Right atrium auricular region (tissue), 2 donors: ENCODE measurements at places on chromosomes 13 and 19.

GRCh38 chr19:18261474-18261873 is 12.8 kb downstream of the IQCN start:
- DNase-seq: no peak

- no peak for DNase-seq
Measured at GRCh38 chr19:49775742-49776370, 9.1 kb downstream of the AP2A1 start.

- DNase-seq: no peak
Measured at GRCh38 chr13:22562116-22562515, 618.7 kb upstream of the SGCG start.

DNA sequence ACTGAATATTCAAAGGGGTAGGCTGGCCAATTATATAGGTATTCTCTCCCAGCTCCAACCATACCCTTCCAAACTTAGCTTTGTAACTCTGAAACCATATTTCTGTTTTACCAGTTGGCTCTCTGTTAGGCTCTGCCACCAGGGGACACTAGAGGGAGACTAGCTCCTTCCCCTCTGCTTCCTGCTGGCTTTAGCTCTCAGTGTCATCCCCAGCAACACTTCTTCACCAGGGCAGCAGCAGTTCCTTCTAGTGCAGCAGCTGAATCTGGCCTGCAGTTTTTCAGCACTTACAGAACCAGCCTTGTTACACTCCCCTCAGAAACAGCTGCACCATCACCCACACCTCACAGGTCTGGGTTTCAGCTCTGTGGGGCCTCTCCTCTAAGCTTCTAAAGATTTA is 51.0 kb upstream of the DOCK9 start:
- no peak for DNase-seq

DNA sequence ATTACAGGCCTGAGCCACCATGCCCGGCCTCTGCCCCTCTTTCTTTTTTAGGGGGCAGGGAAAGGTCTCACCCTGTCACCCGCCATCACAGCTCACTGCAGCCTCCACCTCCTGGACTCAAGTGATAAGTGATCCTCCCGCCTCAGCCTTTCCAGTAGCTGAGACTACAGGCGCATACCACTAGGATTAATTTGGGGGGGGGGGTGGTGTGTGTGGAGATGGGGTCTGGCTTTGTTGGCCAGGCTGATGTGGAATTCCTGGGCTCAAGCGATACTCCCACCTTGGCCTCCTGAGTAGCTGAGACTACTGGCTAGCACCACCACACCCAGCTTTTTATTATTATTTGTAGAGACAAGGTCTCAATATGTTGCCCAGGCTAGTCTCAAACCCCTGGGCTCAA is 4.2 kb downstream of the APOE start:
- no peak for DNase-seq

GRCh38 chr19:36152019-36152351 is 262 bp downstream of the COX7A1 start:
- DNase-seq: no peak

- no peak for DNase-seq
Measured at GRCh38 chr13:50132904-50133357, 117.7 kb downstream of the KCNRG start.

DNA sequence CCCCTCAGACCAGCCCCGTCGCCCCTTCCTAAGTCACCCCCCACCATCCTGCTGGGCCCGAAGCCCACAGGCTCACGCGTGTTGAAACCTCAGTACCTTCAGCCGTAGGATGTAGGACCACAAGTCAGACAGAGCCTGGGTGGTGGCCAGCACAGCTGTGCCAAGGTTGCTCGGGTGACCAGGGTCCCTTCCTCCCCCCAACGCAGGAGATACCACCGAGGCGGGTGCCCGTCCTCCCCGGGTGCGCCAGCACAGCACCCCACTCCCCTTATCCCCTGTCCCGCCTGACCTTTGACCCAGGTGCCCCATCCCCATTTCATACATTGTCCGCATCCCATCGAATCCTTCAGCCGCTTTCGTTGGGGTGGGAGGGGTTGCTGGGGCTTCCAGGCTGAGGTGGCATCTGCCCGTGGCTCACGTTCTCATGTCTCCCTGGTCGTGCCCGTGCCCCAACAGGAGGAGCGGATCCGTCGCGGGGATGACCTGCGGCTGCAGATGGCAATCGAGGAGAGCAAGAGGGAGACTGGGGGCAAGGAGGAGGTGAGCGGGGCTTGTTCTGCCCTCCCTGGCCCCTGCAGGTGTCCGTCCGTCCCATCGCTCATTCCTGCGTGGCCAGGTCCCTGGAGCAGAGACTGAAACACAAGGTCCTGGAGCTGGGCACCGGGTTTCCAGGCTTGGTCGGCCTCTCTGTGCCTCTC is 14.5 kb downstream of the EPN1 start:
- DNase-seq: no peak

- no peak for DNase-seq
Measured at GRCh38 chr19:32692727-32693061, 1.1 kb downstream of the NUDT19 start.

DNA sequence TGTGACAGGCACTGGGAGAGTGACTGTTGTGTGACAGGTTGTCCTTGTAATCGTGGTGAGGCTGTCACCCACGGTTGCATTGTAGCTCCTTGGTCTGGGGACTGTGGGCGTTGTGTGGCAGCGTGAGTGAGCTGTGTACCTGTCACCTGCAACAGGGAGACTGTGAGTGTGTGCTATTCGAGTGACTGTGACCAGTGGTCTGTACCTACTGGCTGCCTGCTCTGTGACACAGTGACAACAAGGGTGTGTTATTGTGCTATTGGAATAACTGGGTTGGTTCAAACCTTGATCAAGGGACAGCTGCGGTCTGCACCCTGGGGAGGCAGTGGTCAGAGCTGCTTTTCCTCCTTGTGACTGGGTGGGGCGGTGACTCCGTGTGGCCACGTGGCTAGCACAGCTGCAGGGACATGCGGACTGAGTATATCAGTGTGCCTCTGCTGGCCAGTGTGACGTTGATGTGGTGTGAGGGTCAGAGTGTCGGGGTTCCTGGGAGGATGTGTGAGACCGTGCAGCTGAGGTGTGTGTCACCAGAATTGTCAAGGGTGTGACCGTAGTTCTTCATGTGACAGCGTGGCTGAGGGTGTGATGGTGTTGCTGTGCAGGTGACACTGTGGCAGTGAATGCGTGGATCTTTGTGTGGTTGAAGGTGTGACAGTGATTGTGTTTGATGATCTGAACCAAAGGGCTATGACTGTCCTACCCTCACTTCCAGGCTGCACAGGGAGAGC is 10.1 kb upstream of the NFIX start:
- DNase-seq: peak; percentile 89

- no peak for DNase-seq
Measured at GRCh38 chr13:35157143-35157755, 215.2 kb downstream of the NBEA start.

GRCh38 chr13:100560498-100561157 is 28.0 kb downstream of the GGACT start:
- no peak for DNase-seq

GRCh38 chr19:29450812-29451211 is 75.0 kb upstream of the VSTM2B start:
- DNase-seq: peak; percentile 18

- no peak for DNase-seq
Measured at GRCh38 chr19:51430221-51430620, 12.8 kb upstream of the SIGLEC10 start.

GRCh38 chr19:48455908-48456562 is 661 bp downstream of the KCNJ14 start:
- DNase-seq: no peak

DNA sequence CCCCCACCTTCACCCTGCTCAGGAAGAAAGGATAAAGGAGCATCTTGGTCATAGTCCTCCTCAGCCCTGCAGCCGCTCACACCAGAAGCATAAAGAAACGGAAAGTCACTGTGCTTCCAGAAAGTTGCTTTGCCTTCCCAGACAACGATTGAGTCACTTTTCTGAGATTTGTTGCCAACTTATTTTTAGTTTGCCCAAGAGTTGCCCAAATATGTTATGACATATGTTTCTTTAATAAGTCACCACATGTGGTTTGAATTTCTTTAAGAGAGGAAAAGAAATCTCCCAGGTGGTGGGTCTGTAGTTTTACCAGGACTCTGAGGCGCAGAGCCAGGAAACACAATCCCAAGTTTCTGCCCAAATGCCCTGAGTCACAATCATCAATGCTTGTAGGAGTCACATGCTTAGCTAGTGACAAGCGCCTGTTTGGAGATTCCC is 63.4 kb upstream of the LRCH1 start:
- peak; percentile 64 for DNase-seq

DNA sequence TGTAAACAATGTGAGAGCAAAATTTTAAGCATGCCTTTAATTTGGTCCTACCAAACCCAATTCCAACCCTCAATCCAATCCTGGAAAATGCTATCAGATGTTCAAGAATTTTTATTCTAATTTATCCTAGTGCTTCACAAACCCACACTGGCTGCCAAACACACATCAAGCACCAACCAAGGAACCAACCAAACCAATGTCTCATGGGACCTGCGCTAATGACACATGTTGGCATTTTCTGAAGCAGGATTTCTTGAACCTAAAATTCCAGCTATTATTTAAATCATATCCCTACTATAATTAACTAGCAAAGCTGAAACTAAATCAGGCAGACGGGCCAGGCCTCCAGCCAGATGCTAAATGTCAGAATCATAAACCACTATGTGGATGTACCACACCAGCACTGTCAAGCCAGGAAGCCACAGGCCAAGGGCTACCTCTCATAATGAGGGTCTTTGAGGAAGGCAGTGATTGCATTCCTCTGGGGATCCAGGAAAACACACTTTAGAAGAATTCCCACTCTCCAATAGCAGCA is 5.8 kb downstream of the LATS2 start:
- DNase-seq: no peak

DNA sequence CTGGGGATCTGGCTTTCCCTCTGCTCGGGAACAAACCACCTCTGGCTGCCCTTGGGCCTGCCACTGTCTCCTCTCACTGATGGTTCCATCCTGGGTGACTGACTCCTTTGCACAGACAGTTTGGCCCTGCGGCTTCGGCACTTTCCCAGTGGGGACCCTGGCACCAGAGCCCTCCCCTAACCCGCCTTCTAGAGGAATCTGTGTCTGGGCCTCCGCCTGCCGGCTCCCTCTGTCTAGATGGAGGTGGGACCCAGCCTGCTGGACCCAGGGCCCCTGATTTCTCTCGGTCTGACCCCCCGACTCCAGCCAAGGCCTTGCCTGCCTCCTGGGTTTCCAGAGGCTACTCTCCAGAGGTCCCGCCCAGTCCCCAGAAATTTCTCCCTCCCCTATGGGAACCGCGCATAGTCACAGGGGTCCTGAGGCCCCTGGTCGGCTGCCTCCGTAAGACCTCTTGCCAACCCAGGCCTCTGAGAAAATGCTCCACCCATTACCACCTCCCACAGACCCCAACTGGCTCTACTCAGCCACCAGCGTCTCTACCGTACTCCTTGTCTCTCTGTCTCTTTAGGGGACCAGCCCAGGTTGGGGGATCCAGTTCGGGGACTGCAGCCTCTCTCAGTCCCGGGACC is 2.7 kb downstream of the CCDC106 start:
- no peak for DNase-seq

DNA sequence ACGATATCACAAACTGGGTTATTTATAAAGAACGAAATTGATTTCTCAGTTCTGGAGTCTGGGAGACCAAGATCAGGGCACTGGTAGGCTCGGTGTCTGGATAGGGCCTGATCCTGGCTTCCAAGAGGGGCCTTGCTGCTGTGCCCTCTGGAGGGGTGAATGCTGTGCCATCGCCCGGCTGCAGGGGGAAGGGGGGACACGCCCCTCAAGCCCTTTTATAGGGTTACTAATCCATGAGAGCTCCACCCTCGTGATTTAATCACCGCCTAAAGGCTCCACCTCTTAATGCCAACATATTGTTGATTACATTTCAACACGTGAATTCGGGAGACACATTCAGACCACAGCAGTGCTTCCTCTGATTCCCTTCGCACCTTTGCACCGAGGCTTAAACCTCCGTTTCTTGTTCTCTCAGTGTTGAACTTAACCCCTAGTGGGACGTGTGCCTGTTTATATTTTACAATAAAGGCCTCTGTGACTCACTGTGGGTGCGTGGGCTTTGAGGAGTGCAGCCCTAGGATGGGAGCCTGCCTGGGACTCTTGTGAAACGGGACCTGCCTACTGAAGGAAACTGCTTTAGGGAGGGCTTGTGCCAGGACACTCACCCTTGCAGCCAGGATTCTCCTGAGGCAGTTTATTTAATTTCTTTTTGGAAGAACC is 52.4 kb upstream of the SPATA13 start:
- DNase-seq: no peak

DNA sequence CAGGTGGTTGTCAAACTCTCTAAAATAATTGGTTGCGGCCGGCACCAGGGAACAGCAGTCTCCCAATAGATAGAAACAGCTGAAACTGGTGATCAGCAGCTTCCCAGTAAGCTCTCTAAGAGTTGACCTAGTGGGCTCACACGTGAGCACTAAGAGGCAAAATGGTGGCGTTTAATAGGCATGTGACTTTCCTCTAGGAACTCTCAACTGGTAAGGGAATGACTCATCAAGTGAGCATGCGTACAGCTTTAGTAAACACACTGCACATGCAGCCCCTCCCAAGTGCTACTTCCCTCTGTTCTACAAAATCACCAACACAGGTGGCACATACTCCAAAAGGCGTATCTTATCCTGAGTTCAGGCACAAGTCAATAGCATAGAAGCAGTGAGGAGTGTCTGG is 41.7 kb downstream of the TNFSF11 start:
- DNase-seq: no peak

- no peak for DNase-seq
Measured at GRCh38 chr19:2978772-2979171, 1.4 kb downstream of the TLE6 start.

DNA sequence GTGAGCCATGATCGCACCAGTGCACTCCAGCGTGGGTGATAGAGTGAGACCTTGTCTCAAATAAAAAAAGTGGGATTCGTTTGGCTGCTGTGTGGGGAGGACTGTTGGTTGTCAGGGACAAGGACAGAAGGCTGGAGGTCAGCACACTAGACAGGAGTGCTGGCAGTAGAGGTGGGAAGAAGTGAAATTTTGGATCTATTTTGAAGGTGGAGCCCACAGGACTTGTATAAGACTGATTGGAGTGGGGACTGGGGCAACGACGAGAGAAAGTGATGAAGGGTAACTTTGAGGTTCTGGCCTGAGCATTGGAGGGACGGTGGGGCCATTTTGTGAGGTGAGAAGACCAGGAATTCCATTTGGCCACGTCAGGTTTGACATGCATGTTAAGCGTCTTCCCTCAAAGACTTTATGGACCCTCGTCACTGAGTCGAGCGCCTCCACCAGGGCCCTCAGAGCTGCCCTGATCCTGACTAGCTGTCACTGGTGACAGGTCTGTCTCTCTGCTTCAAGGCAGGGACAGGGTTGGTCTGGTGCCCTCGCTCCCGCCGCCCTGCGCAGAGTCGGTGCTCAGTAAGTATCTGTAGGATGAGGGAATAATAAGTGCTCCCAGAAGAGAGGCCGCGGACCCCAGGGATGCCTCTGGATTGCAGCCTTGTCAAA is 673 bp downstream of the CTU1 start:
- DNase-seq: no peak

- DNase-seq: no peak
Measured at GRCh38 chr13:113098162-113098732, 7.3 kb upstream of the F7 start.

DNA sequence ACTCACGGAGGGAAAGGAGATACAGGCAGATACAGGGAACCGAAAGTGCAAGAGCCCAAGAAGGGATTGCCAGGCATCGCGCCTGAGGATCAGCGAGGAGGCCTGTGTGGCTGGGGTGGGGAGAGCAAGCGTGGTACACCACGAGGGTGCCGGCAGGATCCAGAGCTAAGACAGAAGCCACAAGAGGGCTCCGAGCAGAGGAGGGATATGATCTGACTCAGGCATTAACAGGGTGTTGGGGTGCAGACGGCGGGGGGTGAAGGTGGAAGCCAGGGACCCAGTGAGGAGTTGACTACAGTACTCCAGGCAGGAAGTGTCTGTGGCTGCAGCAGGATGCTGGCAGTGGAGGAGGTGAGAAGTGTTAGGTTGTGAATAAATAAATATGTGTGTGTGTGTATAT is 5.4 kb upstream of the PPP1R37 start:
- no peak for DNase-seq
